ENCODE measurements at places on chromosomes 3 and 15.

- no peak for DNase-seq
Measured at GRCh38 chr3:139601191-139601961, 61.8 kb upstream of the RBP1 start.

- no peak for DNase-seq
Measured at GRCh38 chr3:195155570-195156241, 115.3 kb downstream of the XXYLT1 start.

GRCh38 chr3:141830508-141830907, 45.9 kb upstream of the ATP1B3 start:
- no peak for DNase-seq

GRCh38 chr3:23701716-23702597, 103.8 kb upstream of the UBE2E1 start:
- no peak for DNase-seq

DNA sequence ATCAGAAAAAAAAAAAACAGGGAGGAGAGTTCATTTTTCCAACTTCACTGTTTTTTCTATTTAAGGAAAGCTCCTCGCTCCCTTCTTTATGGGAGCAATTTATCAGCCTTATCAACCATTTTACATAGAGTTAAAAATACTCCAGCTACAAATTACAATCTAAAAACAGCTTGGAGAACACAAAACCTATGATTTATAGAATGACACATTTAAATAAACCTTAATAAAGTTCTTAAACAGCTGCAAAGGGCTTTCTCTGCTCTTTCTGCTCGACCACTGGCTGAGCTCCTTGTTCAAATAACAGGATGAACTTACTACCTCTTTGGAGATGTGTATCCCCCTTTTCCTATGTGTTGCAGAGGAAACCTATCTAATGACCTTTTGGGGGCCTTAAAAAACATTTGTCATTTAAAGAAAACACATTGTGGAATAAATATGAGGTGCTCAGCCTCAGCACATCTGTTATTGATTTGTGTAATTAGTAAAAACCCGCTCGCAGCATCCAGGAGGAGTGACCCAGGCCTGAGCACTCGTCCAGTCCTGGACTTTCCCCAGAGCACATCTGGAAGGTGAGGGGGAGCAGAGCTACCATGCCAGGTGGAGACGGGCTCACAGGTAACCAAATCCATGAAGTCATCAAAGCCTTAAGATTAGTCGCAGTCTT, 231.2 kb downstream of the ATP8B4 start:
- DNase-seq = no peak

GRCh38 chr3:4712109-4712508, 219.0 kb downstream of the ITPR1 start:
- DNase-seq = no peak

DNA sequence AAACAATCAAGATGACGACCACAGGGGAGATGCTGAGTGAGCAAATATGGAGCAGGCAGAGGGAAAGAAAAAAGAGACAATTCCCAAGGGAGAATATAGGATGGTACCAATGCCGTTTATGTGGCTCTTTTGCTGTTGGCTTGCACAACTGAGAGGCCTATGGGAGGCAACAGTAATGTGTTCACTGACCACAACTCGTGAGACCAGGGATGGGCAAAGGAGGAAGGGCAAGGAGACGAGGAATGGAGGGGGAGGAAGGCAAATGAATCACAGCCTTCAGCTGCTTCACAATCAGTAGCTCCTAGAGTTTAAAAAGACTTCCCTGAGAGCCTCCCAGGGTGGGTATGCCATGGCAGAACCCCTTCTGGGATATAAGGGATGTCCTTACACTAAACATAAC, 131.5 kb downstream of the SLC9A9 start:
- no peak for DNase-seq

DNA sequence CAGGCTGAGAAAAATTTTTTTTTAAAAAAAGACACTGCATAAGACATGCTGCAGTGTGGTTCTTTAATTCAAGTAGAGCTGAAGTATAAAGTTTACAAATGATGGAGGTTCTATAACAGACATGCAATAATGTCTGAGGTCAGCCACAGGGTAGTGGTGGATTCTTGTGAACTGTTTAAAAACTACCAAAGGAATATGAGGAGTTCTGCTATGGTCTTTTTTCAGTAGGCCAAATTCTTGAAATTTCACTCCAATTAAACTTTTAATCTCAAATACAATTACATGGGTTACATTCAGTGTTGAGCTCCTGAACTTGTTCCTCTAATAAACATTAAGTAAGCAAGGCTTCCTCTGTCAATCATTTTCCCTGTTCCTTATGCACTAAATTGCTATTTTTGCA, 122.7 kb downstream of the PLD1 start:
- DNase-seq = no peak

- DNase-seq = no peak
Measured at GRCh38 chr3:157390713-157391515, 45.7 kb upstream of the PTX3 start.

DNA sequence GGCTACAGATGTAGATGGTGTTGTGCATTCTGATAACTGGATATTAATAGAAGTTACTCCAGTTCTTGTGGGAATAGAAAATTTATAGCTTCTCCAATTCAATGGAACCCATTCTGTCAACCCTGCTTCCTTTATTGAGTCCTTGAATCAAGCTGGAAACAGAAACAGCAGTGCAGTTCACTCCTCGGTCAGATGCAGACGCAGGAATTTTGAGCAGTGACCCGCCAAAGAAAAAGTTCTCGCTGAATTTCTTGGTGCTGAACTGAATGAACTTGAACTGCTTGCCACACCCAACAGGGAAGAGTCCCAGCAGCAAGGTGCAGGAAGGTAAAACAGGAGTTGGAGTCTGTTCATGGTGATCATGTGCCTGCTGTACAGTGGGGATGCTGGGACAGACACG, 10.3 kb downstream of the HRH1 start:
- DNase-seq = no peak

DNA sequence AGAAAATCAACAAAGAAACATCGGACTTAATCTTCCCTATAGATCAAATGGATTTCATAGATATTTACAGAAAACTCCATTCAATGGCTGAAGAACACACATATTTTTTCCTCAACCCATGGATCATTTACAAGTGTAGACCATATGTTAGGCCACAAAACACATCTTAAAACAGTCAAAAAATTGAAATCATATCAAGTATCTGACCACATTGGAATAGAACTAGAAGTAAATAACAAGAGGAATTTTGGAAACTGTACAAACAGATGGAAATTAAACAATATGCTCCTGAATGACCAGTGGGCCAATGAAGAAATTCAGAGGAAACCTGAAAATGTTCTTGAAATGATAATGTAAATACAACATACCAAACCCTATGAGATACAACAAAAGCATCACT, 323.1 kb upstream of the GPR149 start:
- no peak for DNase-seq

GRCh38 chr3:123759871-123760270, 124.3 kb downstream of the MYLK start:
- no peak for DNase-seq

- DNase-seq = no peak
Measured at GRCh38 chr3:154931484-154931883, 148.6 kb upstream of the MME start.

GRCh38 chr3:98612587-98612986, 19.2 kb upstream of the CPOX start:
- no peak for DNase-seq

DNA sequence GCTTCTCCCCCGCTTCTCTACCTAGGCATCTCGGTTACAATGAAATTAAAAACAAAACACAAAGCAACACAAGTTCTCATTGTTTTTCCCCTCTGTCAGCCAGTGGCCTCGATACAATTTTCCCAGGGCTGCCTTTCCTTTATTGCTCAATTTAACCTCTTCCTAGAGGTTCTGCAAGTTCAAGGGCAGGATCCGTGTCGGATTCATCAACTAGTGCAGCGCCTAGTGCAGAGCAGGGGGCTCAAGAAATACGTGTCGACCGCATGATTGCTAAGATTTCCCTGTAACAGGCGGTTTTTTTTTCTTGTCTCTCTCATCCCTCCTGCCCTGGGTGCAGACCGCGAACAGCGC, 1.4 kb upstream of the BHLHE40 start:
- peak; percentile 58 for DNase-seq

GRCh38 chr3:104519468-104520227, 847.1 kb upstream of the ALCAM start:
- DNase-seq = no peak

DNA sequence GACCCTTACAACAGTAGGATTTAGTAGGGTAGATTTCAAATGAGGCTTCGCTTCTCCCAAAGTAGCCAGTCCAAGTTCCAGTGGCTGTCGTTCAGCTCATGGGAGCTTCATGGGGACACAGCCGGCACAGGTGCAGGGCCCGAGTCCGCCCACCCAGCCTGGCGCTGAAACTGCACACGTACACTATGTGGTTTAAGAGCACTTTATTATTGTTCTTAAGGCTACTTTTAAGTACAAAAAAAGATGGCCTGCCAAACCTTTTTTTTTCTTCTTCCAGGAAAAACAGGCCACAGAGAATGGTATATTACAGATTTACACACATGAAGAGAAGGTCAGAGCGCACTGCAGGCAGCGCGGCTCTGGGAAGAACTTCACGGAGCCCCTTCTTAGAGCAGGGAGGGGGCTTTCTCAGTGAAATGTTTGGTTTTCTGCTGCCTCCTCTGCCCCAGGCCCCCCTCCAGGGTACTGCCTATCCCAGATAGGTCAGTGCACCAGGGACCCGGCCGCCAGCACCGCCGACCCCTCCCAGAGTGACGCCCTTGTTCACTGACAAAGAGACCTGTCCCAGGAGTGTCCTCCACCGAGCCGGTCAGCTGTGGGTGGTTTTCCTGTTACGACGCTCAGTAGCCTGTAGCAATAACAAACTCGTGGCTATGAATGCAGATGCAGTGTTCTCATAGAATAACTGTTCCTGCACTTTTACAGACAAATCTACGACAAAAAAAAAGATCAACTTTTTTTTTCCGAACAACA, 87.7 kb downstream of the VGLL4 start:
- DNase-seq = no peak

GRCh38 chr3:16304061-16305010, 39.3 kb downstream of the OXNAD1 start:
- DNase-seq = no peak

DNA sequence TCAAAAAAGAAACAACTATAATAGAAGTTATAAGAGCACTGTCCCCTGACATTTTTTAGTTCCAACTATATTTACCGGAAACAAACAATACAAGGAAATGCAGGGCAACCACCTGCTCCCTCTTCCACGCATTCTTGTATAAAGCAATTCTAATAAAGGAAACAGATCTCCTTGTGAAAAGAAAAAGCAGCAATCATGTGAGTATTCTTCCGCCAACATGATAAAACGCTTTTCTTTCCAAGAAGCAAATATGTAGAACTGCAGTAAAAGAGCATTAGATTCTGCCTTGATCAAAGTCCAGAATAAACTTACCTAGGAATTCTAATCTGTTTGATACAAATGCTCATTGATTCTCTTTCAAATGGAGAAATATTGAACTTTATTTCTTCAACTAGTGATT, 230.3 kb downstream of the CNTN3 start:
- DNase-seq = no peak

- no peak for DNase-seq
Measured at GRCh38 chr3:61583890-61584875, 22.8 kb downstream of the PTPRG start.

- DNase-seq = no peak
Measured at GRCh38 chr3:186381424-186382216, 19.6 kb upstream of the DGKG start.

DNA sequence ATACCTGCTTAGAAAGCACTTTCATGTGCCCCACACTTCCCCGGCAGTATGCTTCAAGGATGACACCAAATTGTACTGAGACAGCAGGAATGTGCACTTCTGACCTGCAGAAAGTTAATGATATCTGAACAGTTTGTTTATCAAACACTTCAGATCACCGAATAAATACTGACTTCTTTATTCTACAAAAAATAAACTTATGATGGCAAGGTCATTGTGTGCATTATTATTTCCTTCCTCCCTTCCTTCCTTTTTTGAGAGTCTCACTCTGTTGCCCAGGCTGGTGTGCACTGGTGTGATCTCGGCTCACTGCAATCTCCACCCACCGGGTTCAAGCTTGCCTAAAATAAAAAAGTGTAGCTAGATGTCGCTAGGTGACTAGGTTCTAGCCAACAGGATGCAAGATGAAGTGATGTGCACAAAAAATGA, 80.3 kb downstream of the FAIM start:
- no peak for DNase-seq

DNA sequence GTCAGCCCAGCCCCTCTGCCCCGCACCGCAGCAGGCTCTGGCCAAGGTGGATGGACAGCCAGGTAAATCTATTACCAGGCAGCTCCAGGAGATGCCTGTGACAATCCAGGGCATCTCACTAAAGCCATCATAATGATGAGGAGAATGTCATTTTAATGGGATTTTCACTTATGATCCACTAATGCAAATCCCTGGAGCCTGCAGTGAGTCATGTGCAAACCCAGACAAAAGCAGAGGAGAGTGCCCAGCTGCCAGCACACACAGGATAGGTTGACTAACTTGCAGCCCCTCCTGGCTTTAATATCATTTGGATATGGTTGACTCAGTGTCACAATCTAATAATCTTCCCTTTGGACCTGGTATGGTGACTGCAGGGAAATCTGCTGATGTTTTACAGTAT, 206.9 kb upstream of the TRIM42 start:
- DNase-seq = no peak

DNA sequence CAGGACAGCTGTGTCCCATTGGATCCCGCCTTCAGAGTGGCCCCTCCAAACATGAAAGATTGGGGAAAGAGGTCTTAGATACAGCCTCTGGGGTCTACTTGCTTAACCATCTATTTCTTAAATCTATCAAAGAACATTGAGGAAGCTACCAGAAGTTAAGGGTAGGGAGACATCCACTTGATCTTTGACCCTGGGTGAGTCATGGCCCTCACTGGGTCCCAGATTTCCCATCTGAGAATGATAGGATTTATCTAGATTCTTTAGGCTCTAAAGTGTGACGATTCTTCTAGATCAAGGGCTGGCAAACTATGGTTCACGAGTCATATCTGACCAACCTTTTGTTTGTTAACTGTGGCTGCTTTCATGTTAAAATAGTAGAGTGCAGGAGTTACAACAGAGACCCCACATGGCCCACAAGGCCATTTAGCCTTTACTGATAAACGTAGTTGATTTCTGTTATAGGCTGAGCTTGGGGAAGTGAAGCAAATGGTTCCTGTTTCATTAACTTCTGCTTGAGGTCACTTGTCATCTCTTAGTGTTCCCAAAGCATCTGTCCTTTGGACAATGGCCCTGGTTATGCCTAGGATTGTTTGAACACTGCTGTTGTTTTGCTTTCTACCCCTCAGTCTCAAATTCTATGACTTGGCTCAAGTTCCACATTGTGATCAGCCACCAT, 8.0 kb downstream of the MUC13 start:
- DNase-seq = no peak

- DNase-seq = no peak
Measured at GRCh38 chr3:100600181-100601042, 9.0 kb upstream of the ADGRG7 start.

GRCh38 chr3:131688370-131688769, 185.6 kb upstream of the MRPL3 start:
- no peak for DNase-seq

DNA sequence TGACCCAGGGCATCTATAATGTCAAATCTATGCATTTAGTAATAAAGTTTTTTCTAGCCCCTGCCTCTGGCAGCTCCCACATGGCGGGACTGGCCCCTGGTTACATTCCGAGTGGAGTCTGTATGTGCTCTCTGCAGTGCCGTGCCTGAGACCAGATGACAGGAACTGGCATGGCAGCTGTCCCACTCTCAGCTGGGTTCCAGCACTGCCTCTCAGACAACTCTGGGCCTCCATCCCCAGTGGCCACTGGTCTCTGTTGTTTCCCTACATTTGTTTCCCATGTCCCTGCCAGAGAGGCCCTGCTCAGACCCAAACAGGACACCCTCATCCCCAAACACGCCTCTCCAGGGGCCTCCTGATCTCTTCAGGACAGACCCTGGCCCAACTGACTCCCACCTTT, 109.3 kb downstream of the OCA2 start:
- no peak for DNase-seq

Measured in NCI-H526 (cell line).